ENCODE measurements at places on chromosomes 2 and 18.

DNA sequence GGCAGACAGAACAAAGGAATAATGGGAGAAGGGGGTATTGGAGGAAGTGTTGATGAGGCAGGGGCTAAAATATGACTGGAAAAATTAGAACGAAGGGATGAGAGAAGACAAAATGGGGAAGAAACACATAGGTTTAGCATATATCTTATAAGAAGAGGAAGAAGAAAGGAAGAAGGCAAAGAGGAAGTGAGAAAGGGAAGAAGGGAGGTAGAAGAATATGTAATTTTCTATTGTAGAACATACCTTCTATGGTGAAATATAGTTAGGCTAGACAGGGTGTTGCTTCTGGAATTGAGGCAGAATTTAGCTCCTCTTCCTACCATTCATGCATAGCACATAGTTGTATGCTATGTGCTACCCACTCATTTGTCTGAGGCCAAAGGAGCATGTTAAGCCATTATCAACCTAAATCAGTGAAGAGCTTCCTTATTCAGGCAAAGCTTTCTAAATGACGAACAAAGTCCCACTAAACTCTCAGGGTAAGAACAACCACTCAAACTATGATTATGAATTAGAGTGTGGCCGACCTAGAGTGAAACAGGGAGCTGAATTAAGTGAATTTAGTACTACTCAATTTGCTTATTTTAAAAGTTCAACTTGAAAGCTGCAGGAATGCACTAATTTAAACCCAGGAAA lies 180.9 kb upstream of the GALNT5 start:
- no peak for DNase-seq

GRCh38 chr18:37246779-37247340 lies 318.7 kb downstream of the CELF4 start:
- no peak for DNase-seq

DNA sequence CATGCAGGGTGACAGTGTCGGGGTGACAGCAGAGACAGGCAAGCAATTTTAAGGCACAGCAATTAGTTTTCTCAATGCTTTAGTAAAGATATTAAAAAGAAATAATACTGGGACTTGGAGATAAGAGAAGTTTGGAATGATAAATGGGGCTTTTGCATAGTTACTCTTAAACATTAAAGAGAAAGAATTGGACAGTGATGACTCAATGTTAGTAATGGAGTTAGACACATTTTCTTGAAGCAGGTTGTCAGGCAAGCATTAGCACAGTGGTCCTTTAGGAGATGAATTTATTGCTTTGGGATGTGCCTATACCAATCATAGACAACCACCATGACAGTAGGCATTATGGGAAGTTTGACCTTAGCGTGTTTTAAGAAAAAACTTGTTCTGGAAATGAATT lies 228.3 kb upstream of the RAB12 start:
- no peak for DNase-seq

DNA sequence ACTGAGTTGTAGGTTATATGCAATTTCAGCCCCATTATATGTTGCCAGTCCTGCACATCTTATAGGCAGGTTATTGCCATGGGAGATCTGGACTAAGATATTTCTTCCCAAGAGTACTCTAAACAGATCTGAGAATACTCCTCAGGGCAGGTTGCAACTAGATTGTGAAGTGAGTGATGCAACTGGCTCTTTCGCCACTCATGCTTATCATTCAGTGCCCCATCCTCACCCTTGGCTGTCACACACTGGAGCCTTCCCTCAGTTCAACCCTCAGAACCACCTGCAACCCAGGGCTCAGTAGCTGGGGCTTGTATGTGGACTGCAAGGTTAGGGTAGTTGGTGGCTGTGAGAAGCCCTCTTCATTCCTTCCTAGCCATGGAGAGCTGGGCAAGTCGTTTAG lies 14.1 kb downstream of the MERTK start:
- no peak for DNase-seq

DNA sequence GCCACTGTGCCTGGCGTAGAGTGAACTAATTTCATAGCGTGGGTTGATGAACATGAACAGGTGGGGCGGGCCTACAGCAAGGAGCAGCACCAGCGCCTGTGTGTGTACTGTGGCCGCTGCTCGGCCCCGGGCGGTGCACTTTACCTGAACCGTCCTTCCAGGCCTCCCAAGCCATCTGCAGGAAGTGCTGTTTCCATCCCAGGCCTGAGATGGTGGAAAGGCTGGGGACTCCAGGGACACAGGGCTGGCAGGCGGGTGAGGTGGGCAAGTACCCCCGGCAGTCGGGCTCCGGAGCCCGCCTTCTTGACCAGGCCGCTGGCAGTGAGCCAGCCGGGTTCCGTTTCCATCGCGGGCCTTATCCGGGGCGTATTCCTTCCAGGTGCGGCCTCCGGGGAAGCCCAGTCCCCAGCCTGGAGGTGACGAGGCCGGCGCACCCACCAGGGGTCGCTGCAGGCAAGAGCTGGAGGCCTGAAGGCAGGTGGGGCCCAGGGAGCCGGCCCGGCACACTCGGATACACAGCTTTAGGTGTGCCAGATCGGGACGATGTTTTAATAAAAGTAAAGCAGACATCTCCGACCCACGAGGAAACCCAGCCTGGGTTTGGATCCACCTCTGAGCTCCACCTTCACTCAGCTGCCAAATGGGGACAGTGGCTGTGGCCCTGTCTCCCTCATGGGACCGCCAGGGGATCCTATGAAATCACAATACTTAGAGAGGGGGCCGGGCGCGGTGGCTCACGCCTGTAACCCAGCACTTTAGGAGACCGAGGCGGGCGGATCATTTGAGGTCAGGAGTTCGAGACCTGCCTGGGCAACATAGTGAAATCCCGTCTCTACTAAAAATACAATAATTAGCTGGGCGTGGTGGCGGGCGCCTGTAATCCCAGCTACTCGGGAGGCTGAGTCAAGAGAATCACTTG lies 22.7 kb upstream of the PDIA6 start:
- peak; percentile 31 for DNase-seq

GRCh38 chr2:60442608-60443007 lies 110.8 kb downstream of the BCL11A start:
- no peak for DNase-seq

DNA sequence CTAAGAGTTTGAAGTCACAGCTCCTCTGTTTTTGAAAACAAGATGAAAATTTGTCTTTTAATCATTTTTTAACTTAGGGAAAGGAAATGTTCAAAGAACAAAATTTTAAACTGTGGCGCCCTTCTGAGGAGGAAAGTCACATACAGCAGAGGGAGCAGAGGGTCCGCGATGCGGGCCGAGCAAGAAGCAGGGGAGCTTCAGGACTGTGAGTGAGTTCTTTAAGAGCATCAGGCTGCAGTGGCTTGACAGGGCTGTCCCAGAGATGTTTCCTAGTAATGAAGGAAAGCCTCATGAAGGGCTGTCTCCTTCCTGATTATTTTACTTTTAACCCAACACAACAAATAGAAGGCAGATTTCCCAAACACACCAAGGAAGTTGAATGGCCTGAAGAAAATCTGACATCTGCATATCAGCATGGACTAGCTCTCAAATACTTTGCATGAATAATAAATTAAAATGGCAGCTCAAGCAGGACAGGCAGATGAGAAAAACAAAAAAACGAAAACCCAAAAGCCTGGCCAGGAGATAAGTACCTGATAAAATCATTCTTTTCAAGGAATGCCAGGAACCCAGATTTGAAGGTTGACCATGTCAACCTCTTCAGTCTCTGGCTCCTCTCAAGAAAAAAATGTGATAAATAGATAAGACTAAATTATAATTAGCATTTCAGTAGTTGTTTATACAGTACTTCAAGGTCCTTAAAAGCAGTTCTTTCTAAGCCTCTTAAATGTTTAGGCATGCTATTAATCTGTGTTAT lies 60.8 kb downstream of the SLC40A1 start:
- no peak for DNase-seq

DNA sequence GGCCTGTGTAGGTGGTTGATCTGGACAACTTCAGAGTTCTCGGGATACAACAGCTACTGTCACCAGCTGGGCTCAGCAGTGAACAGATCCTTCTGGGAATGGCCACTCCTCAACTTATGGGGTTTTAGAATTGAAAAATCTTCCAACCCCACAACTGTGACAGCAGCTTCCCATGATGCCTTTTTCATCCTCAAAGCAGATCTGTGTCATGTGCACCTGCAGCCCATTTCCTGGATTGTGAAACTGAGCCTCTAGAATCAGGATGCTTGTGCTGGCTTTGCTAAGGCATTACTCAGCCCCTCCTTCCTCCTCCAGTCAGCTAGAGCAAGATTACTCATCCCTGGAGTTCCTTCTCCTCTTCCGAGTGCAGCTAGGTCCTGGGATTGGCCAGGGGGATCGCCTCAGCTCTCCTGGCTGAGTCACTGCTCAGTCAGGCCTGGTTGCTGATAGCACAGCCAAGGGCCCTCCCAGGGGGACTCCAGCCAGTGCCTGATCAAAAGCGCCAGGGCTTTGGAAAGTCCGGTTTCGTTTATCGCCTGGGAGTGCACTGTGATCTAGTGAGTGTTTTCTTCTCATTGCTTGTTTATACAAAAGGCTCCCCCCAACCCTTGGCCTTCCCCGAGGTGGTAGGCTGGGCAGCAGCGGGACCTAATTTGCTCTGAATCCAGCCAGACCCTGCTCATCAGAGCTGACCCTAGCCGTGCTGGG lies 2.4 kb upstream of the LPIN1 start:
- DNase-seq, result peak; percentile 45

DNA sequence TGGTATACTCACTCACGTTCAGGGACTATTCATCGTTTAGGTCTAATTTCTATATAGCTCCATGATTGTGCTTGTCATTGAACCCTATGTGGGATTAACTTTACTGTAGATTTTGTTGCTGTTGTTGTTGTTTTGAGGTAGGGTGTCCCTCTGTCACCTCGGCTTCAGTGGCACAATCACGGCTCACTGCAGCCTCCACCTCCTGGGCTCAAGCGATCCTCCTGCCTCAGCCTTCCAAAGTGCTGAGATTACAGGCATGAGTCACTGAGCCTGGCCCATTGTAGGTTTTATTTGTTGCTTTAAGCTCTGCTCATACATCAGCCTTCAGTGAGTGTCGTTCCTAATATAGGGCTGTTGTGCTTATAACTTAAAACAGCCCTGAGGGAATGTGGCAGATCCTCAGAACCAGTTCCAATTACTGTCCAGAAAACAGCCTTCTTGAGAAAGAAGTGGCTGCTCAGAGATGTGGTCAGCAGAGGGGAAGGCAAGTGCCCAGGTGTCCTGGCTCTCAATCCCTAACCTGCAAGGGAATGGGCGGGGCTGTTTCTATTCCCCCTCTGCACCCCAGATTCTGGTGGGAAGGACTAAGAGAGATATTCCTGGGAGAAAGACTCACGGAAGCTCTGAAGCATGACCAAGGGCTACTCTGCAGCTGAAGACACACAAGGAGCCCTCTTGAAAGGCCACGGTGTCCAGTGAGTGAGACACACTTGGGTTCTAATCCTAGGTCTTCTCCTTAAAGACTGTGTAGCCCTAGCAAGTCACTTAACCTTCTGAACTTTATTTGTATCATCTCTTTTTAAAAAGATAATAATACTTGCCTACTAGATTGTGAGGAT lies 79.6 kb upstream of the LCLAT1 start:
- DNase-seq, result no peak

- DNase-seq, result no peak
Measured at GRCh38 chr2:134262684-134263083, 8.8 kb downstream of the MGAT5 start.

GRCh38 chr2:134796373-134796772 lies 42.0 kb upstream of the ACMSD start:
- no peak for DNase-seq

GRCh38 chr2:58983111-58983510 lies 742.0 kb upstream of the FANCL start:
- DNase-seq, result no peak

- DNase-seq, result no peak
Measured at GRCh38 chr2:133415210-133415876, 152.9 kb downstream of the NCKAP5 start.

DNA sequence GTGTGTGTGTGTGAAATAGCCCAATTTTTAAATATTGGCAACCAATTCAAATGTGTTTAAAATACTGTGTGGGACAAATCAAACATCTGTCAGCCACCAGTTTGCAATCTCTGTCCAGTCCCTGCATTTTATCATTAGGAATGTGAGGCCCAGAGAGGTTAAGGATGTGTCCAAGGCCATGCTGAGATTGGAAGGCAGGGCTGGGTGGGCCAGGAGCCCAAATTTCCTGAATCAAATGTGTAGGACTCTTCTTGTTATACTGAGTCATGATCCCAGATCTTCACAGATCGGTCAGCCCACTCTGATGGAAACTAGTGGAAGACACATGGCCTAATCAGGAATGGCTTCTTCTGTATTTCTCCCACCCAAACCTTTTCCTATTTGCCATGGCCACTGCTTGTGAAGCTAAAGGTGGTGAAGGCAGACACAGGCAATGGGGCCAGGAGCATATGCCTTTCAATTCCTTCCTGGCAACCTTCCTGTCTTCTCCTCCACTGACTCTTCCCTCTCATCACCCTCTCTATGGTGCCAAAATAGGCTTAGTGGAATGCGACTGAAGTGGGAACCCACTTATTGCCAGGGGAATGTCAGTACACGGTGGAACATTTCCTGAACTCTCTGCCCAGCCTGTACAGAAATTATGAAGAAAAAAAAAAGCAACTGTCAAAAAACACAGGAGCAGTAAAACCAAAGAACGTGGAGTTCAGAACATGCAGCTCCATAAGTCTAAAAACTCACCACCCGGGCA lies 35.5 kb downstream of the ZEB2 start:
- no peak for DNase-seq

DNA sequence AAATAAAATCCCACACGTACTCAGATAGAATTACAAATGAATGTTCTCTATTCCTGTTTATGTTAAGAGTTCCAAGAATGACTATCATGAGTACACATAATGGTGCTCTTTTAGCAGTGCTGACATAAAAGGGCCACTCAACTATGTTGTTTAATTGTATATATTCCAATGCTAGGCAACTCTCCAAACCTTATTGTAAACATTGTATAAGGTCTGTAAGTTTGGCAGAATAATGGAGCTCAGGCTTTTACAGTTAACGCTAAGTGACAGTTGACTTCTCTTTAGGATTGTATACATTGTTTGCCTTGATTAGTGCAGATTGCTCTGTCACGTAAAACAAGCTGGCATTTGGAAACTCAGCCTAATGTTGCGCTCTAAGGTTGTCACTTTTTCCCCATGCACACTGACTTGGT lies 20.8 kb downstream of the RBMS1 start:
- DNase-seq, result no peak

GRCh38 chr2:136115183-136115761 lies 2.7 kb downstream of the CXCR4 start:
- no peak for DNase-seq

GRCh38 chr2:216142540-216142939 lies 33.4 kb downstream of the XRCC5 start:
- DNase-seq, result no peak

DNA sequence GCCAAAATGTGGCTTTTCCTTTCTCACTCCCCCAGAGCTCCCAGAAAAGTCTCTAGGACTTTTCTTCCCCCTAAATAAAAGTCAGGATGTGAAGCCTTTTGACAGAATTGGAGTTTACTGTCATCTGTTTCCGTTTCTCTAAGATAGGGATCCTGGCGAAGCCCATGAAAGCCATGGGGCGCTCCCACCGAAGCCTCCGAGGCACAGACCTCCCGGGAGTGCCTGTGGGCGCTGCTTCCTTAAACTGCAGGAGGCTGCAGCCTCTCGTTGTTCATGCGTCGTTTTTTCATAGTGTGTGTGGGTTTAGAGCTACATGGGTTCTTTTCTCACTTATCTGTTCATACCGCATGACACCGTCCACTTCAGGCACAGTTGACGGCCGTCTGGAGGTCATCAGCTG lies 56.8 kb downstream of the ASAP2 start:
- DNase-seq, result no peak

All from stimulated activated CD8-positive, alpha-beta memory T cell treated with anti-CD3 and anti-CD28 coated beads, Interleukin-2, amount 100 ng/mL, for 1 hour (primary cell).